ENCODE measurements at places on chromosomes 2 and 18. TPM values are rescaled to one million over a fixed set of nuclear protein-coding genes. Genes with fewer than 3 reads are reported as not detected.

Gene SOCS6
- total RNA-seq = 48.1 TPM

Gene IL36G
- not detected for total RNA-seq

Gene KCNG3
- not detected for total RNA-seq

Gene HMSD
- total RNA-seq = not detected

Gene TTN
- total RNA-seq = not detected

Gene HADHB
- 99.2 TPM for total RNA-seq

Gene GATA6
- 17.6 TPM for total RNA-seq

Gene BMP10
- total RNA-seq = not detected

Gene SLC35F6
- total RNA-seq = 45.4 TPM

Gene OTX1
- total RNA-seq = 0.25 TPM

Gene CTAGE1
- 0.11 TPM for total RNA-seq
